ENCODE measurements at places on chromosomes 13 and 19. TPM values are rescaled to one million over a fixed set of nuclear protein-coding genes. Genes with fewer than 3 reads are reported as not detected.

GRCh38 chr13:109331898-109332297, 454.5 kb downstream of the IRS2 start:
- DNase-seq, result no peak
- no peak overlapping the region for H3K27ac ChIP-seq

KCNJ14 gene
- total RNA-seq, result 0.61 TPM

DNA sequence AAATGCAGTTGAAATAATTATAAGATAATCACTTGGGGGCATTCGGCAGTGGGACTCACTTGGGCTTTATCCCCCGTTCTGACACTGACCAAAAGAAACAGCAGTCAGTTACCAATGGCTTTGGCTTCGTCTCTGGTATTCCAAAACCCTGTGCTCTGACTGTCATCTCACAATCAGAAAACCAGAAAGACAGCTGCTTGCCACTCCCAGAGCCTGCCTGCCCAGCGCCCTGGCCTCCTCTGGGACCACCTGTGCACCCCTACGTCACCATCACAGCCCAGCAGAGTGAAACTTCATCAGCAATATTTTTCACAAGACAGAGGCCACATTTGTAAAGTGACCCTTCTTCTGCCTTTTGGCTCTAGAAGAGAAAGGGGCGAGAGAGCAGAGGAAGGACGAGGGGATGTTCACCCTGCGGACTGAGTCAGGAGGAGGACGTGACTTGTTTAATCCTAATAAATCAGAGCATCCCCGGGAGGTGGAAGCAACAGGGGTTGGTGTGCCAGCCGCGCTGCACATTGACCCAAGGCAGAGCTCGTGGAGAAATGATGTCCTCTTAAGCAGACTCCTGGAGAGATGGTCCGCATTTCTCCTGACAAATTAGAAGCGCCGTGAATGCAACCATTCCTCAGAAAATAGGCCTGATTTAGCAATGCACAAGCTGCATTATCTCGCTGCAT, 397.8 kb upstream of the ZNF507 start:
- H3K4me1 ChIP-seq, result no peaks in the 10 kb centered on the region
- DNase-seq, result no peak
- H3K36me3 ChIP-seq, result no peaks in the 10 kb centered on the region
- H3K4me3 ChIP-seq, result no peak overlapping the region
- no peaks in the 10 kb centered on the region for H3K27me3 ChIP-seq

DNA sequence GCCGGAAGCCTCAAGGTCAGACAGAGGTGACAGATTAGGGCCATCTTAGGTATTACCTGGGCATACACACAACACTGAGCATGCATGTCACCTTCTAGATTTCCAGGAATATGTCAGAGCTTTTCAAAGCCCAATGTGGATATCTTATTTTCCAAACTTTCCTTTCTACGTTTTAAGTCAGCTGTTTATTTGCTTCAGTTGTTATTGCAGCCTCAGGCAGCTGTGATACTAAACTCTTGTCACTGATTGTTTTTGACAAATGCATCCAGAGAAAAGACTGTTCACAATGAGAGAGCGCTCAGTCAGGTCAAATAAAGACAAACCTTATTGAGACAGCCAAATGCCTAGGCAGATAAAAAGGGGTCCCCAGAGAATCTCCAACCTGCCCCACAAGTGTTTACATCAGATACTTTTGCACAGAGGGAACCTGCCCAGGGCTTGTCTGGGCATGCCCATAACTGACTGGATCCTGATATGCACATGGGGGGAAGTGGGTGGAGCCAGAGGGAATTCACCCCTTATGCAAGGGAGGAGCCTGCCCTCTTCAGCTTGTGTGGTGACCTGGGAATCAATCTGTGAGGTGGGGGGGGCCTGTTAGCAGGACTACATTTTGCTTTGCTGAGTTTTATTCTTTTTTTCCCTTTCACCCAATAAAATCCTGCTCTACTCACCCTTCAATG, 28.5 kb downstream of the MED4 start:
- no peaks in the 10 kb centered on the region for H3K27me3 ChIP-seq
- no peaks in the 10 kb centered on the region for H3K36me3 ChIP-seq
- no peak overlapping the region for H3K27ac ChIP-seq
- no peak for DNase-seq
- no peaks in the 10 kb centered on the region for H3K4me1 ChIP-seq
- no peak overlapping the region for H3K4me3 ChIP-seq

GRCh38 chr19:11416346-11417052, 2.6 kb downstream of the RGL3 start:
- H3K36me3 ChIP-seq, result no peaks in the 10 kb centered on the region
- H3K27ac ChIP-seq, result no peak overlapping the region
- H3K4me3 ChIP-seq, result no peak overlapping the region
- H3K4me1 ChIP-seq, result peaks cover 29% of the 10 kb centered on the region
- H3K27me3 ChIP-seq, result peaks cover 4% of the 10 kb centered on the region
- no peak for DNase-seq

DNA sequence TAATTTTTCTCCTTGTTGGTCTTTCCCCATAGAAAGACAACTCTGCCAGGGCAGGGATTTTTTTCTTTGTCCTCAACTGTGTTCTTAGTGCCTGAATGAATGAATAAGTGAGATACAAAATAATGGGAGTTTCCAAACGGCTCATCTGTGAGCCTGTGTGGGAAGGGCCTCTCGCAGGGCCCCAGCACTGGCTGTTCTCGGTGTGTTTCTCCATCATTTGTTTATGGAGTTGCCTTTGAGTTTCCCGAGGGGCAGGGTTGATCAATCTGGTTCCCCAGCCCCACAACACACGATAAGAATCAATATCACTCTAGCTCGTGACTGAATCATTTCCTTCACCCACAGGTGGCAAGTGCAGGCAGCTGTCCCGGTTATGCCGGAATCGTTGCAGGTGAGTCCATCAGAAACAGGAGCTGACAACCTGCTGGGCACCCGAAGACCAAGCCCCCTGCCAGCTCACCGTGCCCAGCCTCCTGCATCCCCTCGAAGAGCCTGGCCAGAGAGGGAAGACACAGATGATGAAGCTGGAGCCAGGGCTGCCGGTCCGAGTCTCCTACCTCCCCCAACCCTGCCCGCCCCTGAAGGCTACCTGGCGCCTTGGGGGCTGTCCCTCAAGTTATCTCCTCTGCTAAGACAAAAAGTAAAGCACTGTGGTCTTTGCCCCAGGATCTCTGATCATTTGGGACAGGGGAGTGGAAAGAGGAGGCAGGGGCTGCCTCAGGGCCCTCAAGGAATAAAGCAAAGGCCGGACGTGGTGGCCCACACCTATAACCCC, 14.9 kb downstream of the FXYD5 start:
- H3K27ac ChIP-seq, result no peak overlapping the region
- no peak for DNase-seq
- H3K4me3 ChIP-seq, result no peak overlapping the region
- H3K36me3 ChIP-seq, result peaks cover 63% of the 10 kb centered on the region
- H3K27me3 ChIP-seq, result no peaks in the 10 kb centered on the region

- peak within 1 kb of the TSS; percentile 33 for H3K4me3 ChIP-seq
- H3K27me3 ChIP-seq, result no peaks in the 10 kb centered on the region
- no peaks in the 10 kb centered on the region for H3K36me3 ChIP-seq
- H3K27ac ChIP-seq, result peak within 1 kb of the TSS; percentile 47
- H3K4me1 ChIP-seq, result peaks cover 20% of the 10 kb centered on the region
Observed at GRCh38 chr19:51794885-51795490, at the start of gene FPR3. TSS of gene FPR3 (plus strand) at chr19:51795157. CDS start at chr19:51823749, 28,592 bp downstream.

MYO1F gene
- total RNA-seq, result 42.6 TPM

ISYNA1 gene
- total RNA-seq, result 43.9 TPM

DNA sequence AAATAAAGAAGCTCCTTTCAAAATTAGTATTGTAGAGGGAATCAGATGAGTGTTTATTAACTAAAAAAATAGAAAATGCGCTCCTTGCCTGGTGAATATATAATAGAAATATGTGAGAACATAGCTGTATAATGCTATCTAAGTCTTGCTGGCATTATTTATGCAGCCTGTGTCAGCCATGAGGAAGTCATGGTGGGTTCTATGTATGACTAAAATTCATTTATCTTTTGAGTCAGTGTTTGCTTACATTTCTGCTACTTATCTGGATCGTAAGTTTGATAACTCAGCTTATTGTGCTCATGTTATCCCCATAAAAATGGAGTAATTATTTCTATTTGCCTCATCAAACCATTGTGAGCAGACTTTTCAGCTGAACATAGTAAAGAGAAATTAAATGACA, 449.3 kb downstream of the OXGR1 start:
- H3K27ac ChIP-seq, result no peak overlapping the region
- H3K27me3 ChIP-seq, result no peaks in the 10 kb centered on the region
- no peak overlapping the region for H3K4me3 ChIP-seq
- no peaks in the 10 kb centered on the region for H3K36me3 ChIP-seq
- H3K4me1 ChIP-seq, result no peaks in the 10 kb centered on the region

DNA sequence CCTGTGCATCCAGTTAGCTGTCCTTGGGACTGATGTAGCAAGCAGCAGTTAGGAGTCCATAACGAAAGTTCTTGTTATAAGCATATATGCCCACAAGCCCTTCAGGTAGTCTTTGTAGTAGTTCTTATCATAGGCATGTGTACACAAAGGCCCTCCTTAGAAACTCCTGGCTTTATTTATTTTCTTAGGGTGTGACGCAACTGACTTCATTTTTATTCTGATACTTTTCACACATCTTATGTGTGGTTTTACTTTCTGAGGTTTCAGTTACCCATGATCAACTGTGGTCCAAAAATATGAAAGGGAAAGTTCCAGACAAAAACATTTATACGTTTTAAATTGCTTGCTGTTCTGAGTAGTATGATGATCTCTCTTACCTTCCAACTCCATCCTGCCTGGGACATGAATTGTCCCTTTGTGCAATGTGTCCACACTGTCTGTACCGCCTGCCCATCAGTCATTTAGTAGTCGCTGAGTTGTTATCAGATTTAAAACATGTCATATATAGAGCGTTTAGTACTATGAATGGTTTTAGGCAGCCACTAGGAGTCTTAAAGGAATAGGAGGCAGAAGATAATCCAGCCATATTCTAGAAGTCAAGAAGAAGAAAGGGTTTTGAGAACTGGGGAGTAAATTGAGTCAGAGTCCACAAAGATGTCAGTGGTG, 19.4 kb downstream of the GPC5 start:
- no peaks in the 10 kb centered on the region for H3K27me3 ChIP-seq
- no peaks in the 10 kb centered on the region for H3K36me3 ChIP-seq
- peak overlapping the region; percentile 39 for H3K27ac ChIP-seq

DNA sequence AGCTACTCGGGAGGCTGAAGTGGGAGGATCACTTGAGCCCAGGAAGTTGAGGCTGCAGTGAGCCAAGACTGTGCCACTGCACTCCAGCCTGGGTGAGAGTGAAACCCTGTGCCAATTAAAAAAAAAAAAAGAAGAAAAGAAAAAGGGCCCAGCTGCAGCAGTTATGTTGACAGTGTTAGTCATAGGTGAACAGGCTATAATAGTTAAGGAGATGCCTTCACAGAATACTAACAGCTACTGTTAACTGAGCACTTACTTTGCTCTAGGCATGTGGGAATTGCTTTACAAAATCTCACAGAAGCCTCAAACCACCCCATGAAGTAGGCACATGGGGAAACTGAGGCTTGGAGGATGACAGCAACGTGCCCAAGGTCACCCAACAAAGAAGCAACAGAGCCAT, 3.9 kb downstream of the FBXO17 start:
- H3K36me3 ChIP-seq, result no peaks in the 10 kb centered on the region
- H3K27me3 ChIP-seq, result no peaks in the 10 kb centered on the region
- peaks cover 9% of the 10 kb centered on the region for H3K4me1 ChIP-seq
- no peak overlapping the region for H3K4me3 ChIP-seq
- no peak overlapping the region for H3K27ac ChIP-seq

- H3K27ac ChIP-seq, result no peak overlapping the region
- H3K36me3 ChIP-seq, result no peaks in the 10 kb centered on the region
- DNase-seq, result no peak
Observed at GRCh38 chr13:47146136-47146535, 249.3 kb upstream of the HTR2A start.

AMER2 gene
- 0.13 TPM for total RNA-seq

DNA sequence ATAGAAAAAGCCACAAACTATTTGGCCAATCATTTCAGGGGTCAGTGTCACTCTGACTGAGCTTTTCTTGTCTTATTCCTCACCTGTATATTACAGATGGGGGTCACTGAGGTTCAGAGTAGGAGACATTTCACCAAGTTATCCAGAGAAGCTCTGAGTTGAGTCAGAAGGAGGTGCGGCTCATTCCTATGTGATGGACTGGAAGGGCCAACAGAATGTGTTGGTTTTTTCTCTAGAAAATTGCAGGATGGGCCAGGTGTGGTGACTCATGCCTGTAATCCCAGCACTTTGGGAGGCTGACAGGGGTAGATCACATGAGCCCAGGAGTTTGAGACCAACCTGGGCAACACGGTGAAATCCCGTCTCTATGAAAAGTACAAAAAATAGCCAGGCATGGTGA, 24.5 kb upstream of the ZNF83 start:
- no peak for DNase-seq
- H3K36me3 ChIP-seq, result peaks cover 33% of the 10 kb centered on the region
- H3K27ac ChIP-seq, result no peak overlapping the region
- no peak overlapping the region for H3K4me3 ChIP-seq
- no peaks in the 10 kb centered on the region for H3K27me3 ChIP-seq

CGB1 gene
- not detected for total RNA-seq

SOX1 gene
- not detected for total RNA-seq

B3GNT3 gene
- 5.2 TPM for total RNA-seq

DNA sequence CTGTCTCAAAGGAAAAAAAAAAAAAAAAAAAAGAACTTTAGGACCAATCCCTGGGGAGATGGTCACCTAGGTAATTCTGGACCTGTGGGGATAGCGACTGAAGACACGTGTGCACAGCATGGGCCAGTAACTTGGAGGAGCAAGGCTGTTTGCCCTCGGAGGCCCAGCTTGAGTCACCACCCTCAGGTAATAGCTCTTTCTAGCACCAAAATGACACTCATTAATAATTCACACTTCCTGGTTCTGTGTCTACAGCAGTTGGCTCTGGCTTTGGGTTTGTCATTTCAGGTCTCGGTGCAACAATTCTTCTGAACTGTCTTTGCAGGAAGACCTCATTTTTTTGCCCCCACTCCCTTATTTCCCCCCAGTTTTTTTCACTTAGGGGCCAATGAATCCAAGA, 3.9 kb upstream of the ATP11A start:
- H3K27me3 ChIP-seq, result no peaks in the 10 kb centered on the region
- peaks cover 32% of the 10 kb centered on the region for H3K4me1 ChIP-seq
- no peak overlapping the region for H3K4me3 ChIP-seq
- peak overlapping the region; percentile 78 for H3K27ac ChIP-seq
- no peaks in the 10 kb centered on the region for H3K36me3 ChIP-seq

- H3K4me1 ChIP-seq, result no peaks in the 10 kb centered on the region
- no peaks in the 10 kb centered on the region for H3K27me3 ChIP-seq
- H3K4me3 ChIP-seq, result no peak overlapping the region
- H3K36me3 ChIP-seq, result no peaks in the 10 kb centered on the region
- no peak overlapping the region for H3K27ac ChIP-seq
- no peak for DNase-seq
Observed at GRCh38 chr13:49517461-49517860, 21.7 kb downstream of the PHF11 start.

GRCh38 chr13:40671956-40672764, 5.7 kb upstream of the FOXO1 start:
- no peak for DNase-seq
- no peaks in the 10 kb centered on the region for H3K27me3 ChIP-seq
- H3K27ac ChIP-seq, result no peak overlapping the region
- no peak overlapping the region for H3K4me3 ChIP-seq

Measured in left lung (tissue), 14 donors.